ENCODE measurements at places on chromosomes 6 and 20. TPM values are rescaled to one million over a fixed set of nuclear protein-coding genes. Genes with fewer than 3 reads are reported as not detected.

The GDAP1L1 gene
- not detected for total RNA-seq

The SCRT2 gene
- not detected for total RNA-seq

The PKIB gene
- 0.73 TPM for total RNA-seq

The MTFR2 gene
- 12.3 TPM for total RNA-seq

The MUC22 gene
- total RNA-seq = 0.01 TPM

The CLPSL2 gene
- 0.60 TPM for total RNA-seq

The ELOVL4 gene
- total RNA-seq = 1.8 TPM

The RAET1E gene
- total RNA-seq = 3.2 TPM

The TBC1D20 gene
- total RNA-seq = 33.0 TPM
